ACHN (cell line): ENCODE measurements at places on chromosomes 5 and 9.

DNA sequence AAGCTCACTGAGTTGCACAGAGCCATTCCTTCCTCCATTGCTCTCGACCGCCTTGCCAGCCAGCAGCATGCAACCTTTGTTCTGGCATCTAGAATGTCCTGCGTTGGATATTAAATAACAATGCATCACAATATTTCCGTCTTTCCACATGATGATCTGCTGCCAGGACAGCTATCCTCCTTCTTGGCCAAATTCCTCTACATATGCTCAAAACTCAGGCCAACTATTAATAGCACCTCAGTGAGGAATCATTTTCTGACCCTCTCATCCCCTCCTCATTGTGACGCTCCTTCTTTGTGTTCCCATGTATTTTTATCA lies 128.6 kb downstream of the MYO10 start:
- no peak for DNase-seq

DNA sequence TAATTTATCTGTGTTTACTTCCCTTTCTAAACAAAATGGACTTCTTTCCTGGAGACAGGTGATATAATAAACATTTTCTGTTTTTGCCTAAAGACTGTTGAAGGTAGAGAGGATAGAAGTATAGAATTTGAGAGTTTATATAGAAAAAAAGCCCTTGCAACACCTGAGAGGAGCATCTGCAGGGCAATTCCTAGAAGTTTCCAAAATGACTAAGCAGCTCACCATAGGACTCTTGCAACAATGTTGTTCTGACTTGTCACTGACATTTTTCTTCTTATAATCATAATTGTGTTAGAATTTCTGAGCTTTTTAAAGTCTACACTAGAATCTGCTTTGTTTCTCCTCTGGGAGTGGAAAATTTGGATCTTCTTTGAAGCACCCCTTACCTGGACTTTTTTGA lies 216.8 kb downstream of the TUSC1 start:
- DNase-seq: no peak

DNA sequence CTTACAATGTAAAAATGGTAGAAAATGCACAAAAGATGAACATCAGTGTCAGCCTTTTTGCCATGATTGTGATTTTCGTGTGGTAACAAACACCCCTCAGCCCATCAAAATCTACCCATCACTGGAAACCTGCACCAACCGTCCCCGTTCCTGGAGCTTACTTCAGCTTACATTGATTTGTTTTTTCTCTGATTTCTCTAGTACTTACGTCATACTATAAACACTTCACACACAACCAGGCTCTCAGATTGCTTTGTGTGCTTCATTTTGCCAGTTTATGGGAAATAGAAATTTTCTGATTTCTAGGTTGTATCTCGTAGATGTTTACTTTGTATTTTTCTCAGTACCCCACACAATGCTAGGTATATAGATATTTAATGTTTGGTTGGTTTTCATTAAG lies 129.1 kb downstream of the RAB3C start:
- DNase-seq: no peak

- peak; percentile 37 for DNase-seq
Measured at GRCh38 chr9:84668196-84669012, 1.1 kb upstream of the NTRK2 start.

DNA sequence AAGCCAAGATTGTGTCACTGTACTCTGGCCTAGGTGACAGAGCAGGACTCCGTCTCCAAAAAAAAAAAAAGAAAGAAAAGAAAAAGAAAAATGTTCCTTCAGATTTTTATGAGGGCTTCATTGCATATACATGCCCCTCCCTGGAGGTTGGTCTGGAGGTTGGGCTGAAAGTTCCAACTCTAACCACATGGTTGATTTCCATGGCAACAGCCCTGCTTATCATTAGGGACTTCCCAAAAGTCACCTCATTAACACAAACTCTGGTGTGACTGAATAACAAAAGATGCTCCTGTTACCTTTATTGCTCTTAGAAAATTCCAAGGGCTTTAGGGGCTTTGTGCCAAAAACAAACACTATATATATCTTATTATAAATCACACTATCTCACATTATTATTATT lies 113.8 kb downstream of the TMC1 start:
- DNase-seq: no peak

DNA sequence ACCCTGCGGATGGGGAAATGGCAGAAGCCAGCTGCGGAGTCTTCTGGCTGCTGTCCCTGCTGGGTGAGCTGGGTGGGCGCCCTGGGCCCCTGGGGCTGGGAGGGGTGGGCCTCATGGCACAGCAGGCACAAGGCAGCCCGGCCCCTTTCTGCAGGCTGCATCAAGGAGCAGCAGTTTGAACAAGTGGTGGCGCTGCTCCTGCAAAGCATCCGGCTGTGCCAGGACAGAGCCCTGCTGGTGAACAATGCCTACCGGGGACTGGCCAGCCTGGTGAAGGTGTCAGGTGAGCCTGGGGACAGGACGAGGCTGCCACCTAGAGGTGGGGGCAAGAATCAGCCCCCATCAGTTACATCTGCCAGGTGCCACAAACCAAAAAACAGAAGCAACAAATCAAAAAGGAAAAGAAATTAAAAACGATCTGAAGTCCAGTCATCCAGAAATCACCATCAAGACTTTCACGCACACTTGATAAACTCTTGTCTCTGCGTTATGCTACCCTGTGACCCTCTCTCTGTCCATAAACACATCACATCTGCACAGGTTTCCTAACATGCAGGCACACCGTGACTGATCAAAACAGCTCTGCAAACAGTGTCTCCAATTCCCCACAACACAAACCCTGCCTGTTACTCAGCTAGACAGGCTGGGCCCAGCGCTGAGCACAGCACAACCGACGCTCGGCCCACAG lies 13.9 kb downstream of the REXO4 start:
- DNase-seq: peak; percentile 10

GRCh38 chr9:112624711-112625707 lies 92.9 kb downstream of the INIP start:
- no peak for DNase-seq

DNA sequence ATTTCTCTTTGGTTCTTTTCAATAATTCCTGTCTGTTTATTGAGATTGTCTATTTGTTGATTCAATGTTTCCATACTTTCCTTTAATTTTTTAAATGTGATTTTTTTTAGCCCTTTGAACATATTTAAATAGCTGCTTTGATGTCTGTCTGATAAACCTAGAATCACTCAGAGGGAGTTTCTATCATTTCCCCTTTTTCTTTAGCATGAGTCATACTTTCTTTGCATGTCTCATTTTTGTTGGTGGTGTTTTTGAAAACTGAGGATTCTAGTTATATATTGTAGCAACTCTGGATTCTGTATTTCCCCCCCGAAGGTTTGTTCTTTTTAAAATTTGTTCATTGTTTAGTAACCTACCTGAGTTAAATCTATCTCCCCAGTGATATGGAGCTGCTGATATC lies 24.2 kb upstream of the ZNF618 start:
- DNase-seq: no peak

DNA sequence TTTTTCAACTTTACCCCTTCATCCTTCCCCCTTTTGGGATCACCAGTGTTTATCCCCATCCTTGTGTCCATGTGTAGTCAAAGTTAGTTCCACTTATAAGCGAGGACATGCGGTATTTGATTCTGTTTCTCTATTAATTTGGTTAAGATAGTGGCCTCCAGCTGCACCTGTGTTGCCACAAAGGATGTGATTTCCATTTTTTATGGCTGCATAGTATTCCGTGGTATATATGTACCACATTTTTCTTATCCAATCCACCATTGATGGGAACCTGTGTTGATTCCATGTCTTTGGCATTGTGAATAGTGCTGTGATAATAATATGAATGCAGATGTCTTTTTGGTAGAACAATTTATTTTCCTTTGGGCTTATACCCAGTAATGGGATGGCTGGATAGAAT lies 252.4 kb downstream of the ARRDC3 start:
- no peak for DNase-seq

GRCh38 chr5:43486353-43486752 lies 2.7 kb upstream of the TMEM267 start:
- DNase-seq: no peak

- DNase-seq: no peak
Measured at GRCh38 chr9:68979538-68980314, 34.2 kb downstream of the PRKACG start.

DNA sequence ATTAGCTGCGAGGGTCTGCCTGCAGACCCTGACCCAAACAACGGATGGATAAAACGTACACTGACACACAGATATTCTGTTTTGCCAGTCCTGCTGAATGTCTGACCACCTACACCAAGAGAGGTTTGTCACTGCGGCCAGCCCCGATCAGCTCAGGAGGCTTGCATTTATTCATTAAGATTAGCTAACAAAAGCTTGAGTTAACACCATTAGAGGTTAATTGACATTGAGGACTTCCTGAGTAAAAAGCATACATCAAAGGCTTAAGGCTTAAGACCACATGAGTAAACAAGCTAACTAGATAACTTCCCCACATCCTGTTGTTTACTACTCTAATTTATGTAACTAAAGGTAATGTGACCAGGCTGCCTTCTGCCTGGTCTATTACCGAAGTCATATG lies 198.1 kb upstream of the TRPC7 start:
- DNase-seq: no peak

GRCh38 chr9:109759589-109759988 lies 20.4 kb upstream of the PALM2AKAP2 start:
- DNase-seq: no peak

GRCh38 chr5:122500245-122501088 lies 188.4 kb downstream of the SNCAIP start:
- peak; percentile 47 for DNase-seq

GRCh38 chr5:37916525-37916924 lies 76.7 kb upstream of the GDNF start:
- DNase-seq: no peak

- DNase-seq: no peak
Measured at GRCh38 chr9:129381481-129381957, 203.5 kb upstream of the IER5L start.

DNA sequence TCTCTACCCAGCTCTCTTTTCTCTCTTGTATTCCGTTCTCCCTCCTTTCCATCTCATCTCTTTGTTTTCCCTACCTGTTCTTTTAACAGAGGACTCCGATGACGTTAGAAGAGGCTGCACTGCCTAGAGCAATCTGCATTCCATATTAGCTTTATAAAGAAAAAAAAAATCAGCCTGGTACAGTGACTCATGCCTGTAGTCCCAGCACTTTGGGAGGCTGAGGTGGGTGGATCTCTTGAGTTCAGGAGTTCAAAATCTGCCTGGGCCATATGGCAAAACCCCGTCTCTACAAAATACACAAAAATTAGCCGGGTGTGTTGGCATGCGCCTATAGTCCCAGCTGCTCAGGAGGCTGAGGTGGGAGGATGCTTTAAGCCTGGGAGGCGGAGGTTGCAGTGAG lies 49.0 kb downstream of the DAPK1 start:
- no peak for DNase-seq

GRCh38 chr5:76652809-76653414 lies 29.7 kb upstream of the F2RL2 start:
- no peak for DNase-seq

DNA sequence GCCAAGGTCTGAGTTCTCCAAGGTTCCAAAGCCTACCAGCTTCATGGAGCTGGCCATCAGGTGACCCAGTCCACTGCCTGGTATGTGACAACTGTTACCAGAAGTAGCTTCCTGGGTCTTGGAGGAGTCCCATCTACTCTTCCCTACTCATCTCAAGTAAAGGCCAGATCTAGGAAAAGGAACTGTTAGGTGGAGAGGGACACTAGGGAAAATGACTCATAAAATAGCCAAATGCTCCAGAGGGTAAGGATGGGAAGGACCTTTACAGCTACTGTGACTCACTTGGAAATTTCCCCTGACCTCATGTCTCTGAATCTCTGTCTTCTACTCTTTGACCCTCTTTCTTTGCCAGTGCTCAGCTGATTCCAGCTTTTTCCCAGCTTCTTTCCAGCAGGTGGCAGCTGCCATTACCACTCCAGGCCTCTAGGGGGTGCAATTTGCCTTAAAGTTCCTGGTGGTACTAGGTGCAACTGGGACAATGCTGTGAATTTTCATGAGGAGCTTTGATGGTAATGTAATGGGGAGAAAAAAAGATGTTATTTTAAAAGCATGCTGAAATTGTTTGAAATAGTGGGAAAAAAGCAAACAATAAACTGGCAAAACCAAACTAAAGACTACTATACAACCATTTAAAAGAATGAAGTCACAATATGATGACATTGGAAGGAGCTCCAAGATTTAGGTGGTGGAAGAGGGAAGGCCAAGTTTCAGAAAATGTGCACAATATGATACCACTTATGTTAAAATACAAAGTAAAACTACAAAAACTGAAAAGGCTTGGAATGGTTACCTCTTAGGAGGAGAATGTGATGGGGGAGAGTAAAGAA lies 27.1 kb upstream of the MYORG start:
- peak; percentile 67 for DNase-seq

- no peak for DNase-seq
Measured at GRCh38 chr9:129013674-129014073, 14.5 kb downstream of the SH3GLB2 start.

DNA sequence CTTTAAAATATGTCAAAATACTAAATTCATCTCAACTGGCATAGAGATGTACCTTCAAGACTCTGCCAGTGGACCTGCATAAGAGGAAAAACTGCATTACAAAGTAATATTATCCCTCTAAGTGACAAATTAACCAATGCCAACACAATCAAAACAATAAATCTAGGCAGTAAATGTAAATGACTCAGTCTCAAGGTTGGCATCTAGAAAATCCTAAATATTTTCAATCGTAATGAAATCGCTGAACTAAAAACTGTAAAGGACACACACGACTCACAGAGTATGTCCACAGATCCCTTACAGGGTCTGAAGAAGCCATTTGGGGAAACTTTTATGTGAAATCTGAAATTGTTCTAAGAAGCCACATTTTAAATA lies 31.2 kb downstream of the ERMP1 start:
- DNase-seq: peak; percentile 51

- no peak for DNase-seq
Measured at GRCh38 chr5:103354446-103354845, 95.9 kb downstream of the MACIR start.

GRCh38 chr5:136811551-136811950 lies 446.2 kb upstream of the TRPC7 start:
- DNase-seq: peak; percentile 59

DNA sequence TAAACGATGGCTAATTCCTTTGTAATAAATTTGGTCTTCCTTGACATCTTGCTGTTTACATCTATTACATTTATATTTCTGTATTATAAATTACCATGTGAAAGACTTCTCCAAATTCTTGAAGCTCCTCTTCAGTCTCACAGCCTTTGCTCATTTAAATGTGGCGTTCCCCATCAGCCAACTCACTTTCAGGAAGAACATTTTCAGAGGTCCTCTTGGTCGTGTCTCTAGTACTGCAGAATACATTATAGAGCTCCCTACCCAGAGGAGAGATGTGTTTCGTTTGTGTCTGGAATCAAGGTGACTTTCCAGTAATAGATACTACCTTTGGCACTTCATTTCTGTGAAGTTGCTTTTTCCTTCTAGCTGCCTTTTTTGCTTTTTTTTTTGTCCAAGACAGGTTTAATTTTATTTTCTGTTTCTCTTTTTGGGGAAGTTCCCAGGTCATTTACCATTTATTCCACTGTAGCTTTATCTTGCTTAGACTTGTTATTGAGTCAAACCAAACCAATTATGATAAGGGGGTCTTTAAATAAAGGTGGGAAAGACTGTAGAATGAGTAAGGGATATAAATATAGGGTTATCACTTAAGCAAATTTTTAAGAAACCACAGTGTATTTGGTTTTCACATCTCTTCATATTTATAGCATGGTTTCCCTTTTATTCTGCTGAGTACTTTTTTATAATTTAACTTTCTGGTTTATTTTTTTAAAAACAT lies 12.8 kb downstream of the UBE2B start:
- DNase-seq: no peak

GRCh38 chr9:121812159-121812735 lies 160.8 kb downstream of the DAB2IP start:
- DNase-seq: no peak

- DNase-seq: no peak
Measured at GRCh38 chr9:123922911-123923310, 7.0 kb downstream of the DENND1A start.
